ENCODE measurements at places on chromosomes 16 and 17.

DNA sequence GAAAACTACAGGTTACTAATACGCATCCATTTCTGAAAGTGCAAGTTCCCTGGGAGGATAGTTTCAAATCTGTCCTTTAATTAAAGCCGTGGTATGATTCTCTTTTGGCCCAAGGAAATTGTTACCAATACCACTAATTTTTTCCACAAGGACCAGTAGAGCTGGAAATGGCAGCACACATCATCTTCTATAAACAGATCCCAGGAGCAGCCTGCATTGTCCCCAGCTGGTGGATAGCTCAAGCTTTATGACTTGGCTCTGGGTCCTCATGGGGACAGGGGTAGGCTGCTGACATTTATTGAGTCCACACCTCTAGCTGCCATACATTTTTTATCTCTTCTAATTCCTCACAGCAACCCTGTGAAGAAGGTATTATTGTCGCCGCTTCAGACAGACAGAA is 35.8 kb upstream of the BHLHA9 start:
- H3K27me3 ChIP-seq = peaks cover 22% of the 10 kb centered on the region
- H3K4me1 ChIP-seq = peaks cover 8% of the 10 kb centered on the region
- no peak overlapping the region for H3K27ac ChIP-seq

DNA sequence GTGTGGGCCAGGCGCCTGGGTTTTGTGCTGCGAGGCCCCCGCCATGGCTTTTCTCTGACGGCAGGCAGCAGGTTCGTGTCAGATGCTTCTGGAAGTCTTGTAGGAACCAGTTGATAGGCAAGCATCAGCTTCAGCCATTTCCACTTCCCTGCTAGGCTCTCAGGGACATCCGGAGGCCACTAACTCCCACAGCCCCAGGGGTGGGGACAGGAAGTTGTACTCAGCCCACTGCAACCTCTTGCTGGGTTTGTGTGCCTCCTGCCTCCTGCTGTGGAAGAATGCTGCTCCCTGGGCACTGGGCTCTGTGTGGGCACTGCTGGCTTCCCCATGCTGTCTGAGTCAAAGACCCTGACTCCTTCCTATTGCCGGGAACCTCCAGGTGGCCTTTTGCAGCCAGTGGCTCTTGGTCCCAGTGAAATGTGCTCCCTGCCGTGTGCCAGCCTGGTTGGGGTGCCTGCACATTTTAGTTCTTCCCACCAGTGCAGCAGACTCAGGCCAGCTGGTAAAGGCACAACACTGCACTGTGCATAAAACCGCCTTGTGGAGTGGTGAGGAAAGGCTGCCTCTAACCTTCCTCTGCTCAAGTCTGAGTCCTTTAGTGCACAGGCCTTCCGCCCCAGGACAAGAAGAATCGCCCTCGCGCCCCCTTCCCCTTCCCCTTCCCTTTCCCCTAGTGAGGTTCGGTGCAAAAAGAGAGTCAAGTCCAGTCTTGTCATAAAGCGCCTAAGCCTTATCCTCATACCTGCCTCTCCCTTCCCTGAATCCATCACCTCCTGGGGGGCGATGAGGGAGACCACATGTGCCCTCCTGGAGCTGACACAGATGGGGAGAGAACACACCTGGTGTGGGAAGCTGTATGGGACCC is 16.6 kb downstream of the LDHD start:
- H3K27ac ChIP-seq = peak overlapping the region; percentile 10
- peaks cover 56% of the 10 kb centered on the region for H3K4me1 ChIP-seq
- H3K36me3 ChIP-seq = peaks cover 33% of the 10 kb centered on the region
- no peak overlapping the region for H3K4me3 ChIP-seq
- DNase-seq = no peak

DNA sequence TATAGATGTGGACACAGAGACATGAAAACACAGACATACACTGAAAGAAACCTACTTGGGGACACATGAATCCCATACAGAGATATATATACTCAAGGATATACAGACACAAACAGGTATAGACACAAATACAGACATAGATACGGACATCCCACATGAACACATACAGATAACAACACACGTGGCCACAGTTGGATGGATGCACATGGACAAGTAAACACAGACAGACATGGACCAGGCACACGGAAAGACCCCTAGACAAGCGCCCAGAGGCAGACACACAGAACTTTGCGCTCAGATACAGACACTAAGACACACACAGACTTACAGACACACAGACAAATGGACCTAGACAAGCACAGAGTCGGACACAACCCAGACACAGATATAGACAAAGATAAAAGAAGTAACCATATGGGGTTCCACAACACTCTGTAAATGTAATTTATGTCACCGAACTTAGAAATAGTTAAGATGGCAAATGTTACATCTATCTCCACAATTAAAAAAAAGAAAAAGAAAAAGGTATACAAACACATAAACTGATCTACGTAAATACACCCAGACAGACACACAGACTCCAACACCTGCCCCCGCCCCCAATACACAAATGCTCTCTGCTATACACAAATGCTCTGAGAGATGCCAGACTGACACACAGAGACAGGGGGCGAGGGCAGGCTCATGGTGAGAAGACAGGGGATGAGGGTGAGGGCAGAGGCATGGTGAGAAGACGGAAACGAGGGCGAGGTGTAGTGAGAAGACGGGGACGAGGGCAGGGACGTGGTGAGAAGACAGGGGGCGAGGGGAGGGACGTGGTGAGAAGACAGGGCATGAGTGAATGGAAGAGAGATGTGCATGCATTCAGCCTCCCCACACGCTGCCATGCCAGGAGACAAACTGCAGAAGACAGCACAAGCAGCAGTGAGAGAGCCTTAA is 118.3 kb downstream of the SMG6 start:
- H3K36me3 ChIP-seq = peaks cover 22% of the 10 kb centered on the region
- no peaks in the 10 kb centered on the region for H3K27me3 ChIP-seq
- no peak overlapping the region for H3K27ac ChIP-seq
- no peak overlapping the region for H3K4me3 ChIP-seq

GRCh38 chr17:79944251-79944812 is 91.3 kb downstream of the TBC1D16 start:
- no peak for DNase-seq
- H3K4me3 ChIP-seq = no peak overlapping the region
- H3K27me3 ChIP-seq = no peaks in the 10 kb centered on the region
- H3K36me3 ChIP-seq = peaks cover 96% of the 10 kb centered on the region

GRCh38 chr17:36608794-36609497 is 7.6 kb downstream of the MRM1 start:
- peaks cover 14% of the 10 kb centered on the region for H3K36me3 ChIP-seq
- no peak overlapping the region for H3K4me3 ChIP-seq
- H3K27ac ChIP-seq = no peak overlapping the region
- peak; percentile 93 for DNase-seq
- no peaks in the 10 kb centered on the region for H3K27me3 ChIP-seq
- peaks cover 15% of the 10 kb centered on the region for H3K4me1 ChIP-seq

- H3K4me1 ChIP-seq = peaks cover 60% of the 10 kb centered on the region
- DNase-seq = no peak
- no peak overlapping the region for H3K27ac ChIP-seq
- no peak overlapping the region for H3K4me3 ChIP-seq
These were observed 1.7 kb downstream of the WBP2 start for GRCh38 chr17:75853433-75853832.

- no peak for DNase-seq
- no peaks in the 10 kb centered on the region for H3K27me3 ChIP-seq
- H3K4me1 ChIP-seq = peaks cover 71% of the 10 kb centered on the region
- H3K4me3 ChIP-seq = peak overlapping the region; percentile 72
- peaks cover 60% of the 10 kb centered on the region for H3K36me3 ChIP-seq
- peak overlapping the region; percentile 76 for H3K27ac ChIP-seq
These were observed 3.4 kb downstream of the PPP1R9B start for GRCh38 chr17:50146927-50147665.

DNA sequence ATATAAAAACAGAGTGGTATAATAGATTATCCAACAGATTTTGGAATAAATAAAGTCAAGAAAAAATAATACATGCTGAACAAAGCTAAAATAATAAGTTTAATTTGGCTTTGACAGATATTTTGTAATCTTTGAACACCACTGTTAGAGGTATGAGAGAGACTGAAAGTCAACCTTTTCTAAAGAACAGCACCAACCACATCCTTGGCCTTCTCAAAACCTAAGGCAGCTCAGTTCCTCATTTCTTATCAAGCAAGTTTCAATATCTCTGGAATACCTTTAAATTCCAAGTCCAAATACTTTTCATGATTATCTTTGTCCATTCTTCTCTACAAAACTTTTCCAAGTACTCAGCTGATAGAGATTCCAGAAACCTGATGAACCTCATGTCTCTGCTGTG is 1603.8 kb downstream of the CDH8 start:
- DNase-seq = no peak
- no peaks in the 10 kb centered on the region for H3K36me3 ChIP-seq
- no peak overlapping the region for H3K27ac ChIP-seq
- H3K27me3 ChIP-seq = no peaks in the 10 kb centered on the region
- no peaks in the 10 kb centered on the region for H3K4me1 ChIP-seq

- H3K4me1 ChIP-seq = no peaks in the 10 kb centered on the region
- DNase-seq = no peak
- H3K4me3 ChIP-seq = no peak overlapping the region
- H3K36me3 ChIP-seq = no peaks in the 10 kb centered on the region
These were observed 8.7 kb upstream of the COPS3 start for GRCh38 chr17:17289701-17290100.

DNA sequence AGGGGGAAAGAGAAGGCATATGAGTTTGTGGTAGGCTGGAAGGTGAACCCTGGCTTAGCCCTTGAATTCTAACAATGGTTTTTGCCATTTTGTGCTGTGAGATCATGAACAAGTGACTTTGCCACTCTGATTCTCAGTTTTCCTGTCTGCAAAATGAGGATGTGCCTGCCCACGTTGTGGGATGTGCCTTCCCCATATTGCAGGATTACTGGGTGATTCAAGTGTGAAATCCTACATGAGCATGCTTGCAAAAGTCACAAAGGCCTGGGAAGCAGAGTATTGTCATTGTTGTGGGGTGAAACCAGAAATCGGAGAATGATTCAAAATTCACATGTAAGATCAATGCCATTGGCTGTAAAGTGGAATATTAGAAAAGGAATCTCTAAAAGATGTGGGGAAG is 28.6 kb upstream of the TVP23A start:
- no peak for DNase-seq
- H3K4me1 ChIP-seq = no peaks in the 10 kb centered on the region
- H3K4me3 ChIP-seq = no peak overlapping the region
- H3K27ac ChIP-seq = no peak overlapping the region

GRCh38 chr16:88649195-88649923 is 1.5 kb downstream of the CYBA start:
- peaks cover 26% of the 10 kb centered on the region for H3K4me1 ChIP-seq
- H3K4me3 ChIP-seq = no peak overlapping the region
- no peak overlapping the region for H3K27ac ChIP-seq
- peaks cover 64% of the 10 kb centered on the region for H3K36me3 ChIP-seq
- no peak for DNase-seq

GRCh38 chr17:50832864-50833381 is 2.5 kb upstream of the WFIKKN2 start:
- no peaks in the 10 kb centered on the region for H3K36me3 ChIP-seq
- H3K27ac ChIP-seq = peak overlapping the region; percentile 72
- DNase-seq = no peak
- peaks cover 67% of the 10 kb centered on the region for H3K4me1 ChIP-seq

DNA sequence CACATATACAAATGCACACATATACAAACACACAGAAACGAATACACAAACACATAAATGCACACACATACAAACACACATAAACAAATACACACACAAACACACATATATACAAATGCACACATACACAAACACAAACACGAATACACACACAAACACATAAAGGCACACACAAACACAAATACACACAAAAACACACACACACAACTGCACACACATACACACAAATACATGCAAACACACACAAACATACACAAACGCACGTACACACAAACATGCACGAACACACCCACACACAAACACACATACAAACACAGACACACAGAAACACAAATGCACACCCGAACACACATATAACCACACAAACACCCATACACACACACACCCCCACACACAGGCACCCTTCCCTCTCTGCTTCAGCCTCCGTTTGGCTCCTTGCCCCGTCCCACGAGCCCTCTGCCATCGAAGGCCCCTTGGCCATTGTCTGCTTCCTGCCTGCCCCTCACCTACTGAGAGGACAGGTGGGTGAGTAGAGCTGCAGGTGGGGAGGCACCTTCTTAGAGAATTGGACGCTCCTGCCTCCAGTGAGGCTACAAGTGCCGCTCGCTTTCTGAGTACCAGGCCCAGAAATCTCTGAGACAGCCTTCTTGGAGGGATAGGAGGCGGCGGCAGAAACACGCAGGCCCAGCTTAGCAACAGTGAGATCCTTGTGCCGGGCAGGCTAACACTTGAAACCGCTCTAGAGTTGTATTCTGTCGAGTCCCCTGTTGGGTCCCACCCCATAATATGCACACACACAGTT is 331.2 kb downstream of the FOXL1 start:
- DNase-seq = no peak
- H3K36me3 ChIP-seq = no peaks in the 10 kb centered on the region
- H3K4me1 ChIP-seq = peaks cover 12% of the 10 kb centered on the region
- no peak overlapping the region for H3K4me3 ChIP-seq
- no peaks in the 10 kb centered on the region for H3K27me3 ChIP-seq

DNA sequence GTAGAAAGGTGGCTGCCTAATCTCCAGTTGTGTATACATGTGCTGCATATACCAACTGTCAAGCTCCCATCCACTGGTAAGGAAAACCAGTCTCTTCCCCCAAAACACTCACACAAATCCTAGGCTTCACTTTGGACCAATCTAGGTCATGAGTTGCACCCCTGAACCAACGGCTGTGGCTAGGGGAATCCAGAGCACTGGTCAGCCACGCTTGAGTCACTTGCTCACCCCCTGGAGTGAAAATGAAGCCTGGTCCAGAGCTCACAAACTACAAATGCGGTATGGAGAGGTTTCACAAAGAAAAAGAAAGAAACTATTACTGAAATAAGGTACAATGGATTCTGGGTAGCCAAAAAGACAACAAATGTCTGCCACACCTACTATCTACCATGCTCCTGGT is 66.1 kb upstream of the NLK start:
- H3K27ac ChIP-seq = no peak overlapping the region
- H3K4me1 ChIP-seq = no peaks in the 10 kb centered on the region
- no peak for DNase-seq
- H3K27me3 ChIP-seq = no peaks in the 10 kb centered on the region

- peak; percentile 79 for DNase-seq
- H3K27ac ChIP-seq = peak within 1 kb of the TSS; percentile 15
- H3K27me3 ChIP-seq = peaks cover 12% of the 10 kb centered on the region
These were observed at the start of gene CACNA1H for GRCh38 chr16:1152651-1153259. TSS of gene CACNA1H (plus strand) at chr16:1153106. CDS start at chr16:1153738, 632 bp downstream.

- peaks cover 13% of the 10 kb centered on the region for H3K4me1 ChIP-seq
- no peaks in the 10 kb centered on the region for H3K36me3 ChIP-seq
- no peak for DNase-seq
- H3K27ac ChIP-seq = no peak overlapping the region
These were observed 177.1 kb upstream of the WSCD1 start for GRCh38 chr17:5892921-5893675.

GRCh38 chr17:69651921-69652320 is 237.4 kb downstream of the MAP2K6 start:
- H3K4me3 ChIP-seq = no peak overlapping the region
- H3K36me3 ChIP-seq = no peaks in the 10 kb centered on the region
- no peak for DNase-seq
- no peaks in the 10 kb centered on the region for H3K27me3 ChIP-seq
- H3K27ac ChIP-seq = no peak overlapping the region

DNA sequence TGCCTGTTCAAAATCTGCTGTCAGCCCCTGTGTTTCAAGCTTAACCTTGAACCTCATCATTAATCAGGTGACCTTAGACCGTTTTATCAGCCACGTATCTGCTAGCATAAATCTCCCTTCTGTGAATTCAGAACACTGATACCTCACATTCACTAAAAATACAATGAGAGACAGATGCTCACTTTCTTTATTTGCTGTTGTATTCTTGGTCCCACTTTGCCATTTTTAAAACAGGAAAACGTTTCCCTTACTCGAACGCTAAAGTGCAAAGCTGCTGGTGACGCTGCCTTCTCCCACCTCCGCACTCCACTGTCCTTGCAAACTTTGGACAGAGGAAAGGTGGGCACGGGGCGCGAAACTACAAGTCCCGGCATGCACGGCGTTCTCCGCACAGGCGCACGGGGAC is 220 bp upstream of the ARHGAP44 start:
- peaks cover 7% of the 10 kb centered on the region for H3K4me1 ChIP-seq
- peak overlapping the region; percentile 45 for H3K4me3 ChIP-seq
